Natural killer cell treated with Interleukin-12 subunit alpha and Interleukin-12 subunit beta and Interleukin-15 and Interleukin-18, amount 100 ng/mL, for 72 hours (primary cell): ENCODE measurements at places on chromosomes 6 and 20.

DNA sequence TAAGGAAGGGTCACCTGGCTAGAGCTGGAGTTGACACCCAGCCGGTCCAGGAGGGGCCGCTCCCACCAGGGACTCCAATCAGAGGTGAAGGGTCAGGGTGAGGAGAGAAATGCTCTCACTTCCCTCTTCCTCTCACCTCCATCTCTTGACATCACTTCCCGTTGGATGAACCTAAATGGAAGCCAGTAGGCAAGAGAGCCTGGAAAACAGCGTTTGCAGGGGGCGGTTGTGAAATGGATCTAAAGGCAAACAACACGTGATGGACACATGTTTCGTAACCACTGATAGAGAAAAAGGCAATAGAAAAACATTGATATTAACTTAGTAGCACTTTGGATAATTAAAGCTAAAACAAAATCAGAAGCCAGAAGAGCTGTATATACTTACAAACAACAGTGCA lies 105.6 kb upstream of the FOXA2 start:
- DNase-seq: no peak

DNA sequence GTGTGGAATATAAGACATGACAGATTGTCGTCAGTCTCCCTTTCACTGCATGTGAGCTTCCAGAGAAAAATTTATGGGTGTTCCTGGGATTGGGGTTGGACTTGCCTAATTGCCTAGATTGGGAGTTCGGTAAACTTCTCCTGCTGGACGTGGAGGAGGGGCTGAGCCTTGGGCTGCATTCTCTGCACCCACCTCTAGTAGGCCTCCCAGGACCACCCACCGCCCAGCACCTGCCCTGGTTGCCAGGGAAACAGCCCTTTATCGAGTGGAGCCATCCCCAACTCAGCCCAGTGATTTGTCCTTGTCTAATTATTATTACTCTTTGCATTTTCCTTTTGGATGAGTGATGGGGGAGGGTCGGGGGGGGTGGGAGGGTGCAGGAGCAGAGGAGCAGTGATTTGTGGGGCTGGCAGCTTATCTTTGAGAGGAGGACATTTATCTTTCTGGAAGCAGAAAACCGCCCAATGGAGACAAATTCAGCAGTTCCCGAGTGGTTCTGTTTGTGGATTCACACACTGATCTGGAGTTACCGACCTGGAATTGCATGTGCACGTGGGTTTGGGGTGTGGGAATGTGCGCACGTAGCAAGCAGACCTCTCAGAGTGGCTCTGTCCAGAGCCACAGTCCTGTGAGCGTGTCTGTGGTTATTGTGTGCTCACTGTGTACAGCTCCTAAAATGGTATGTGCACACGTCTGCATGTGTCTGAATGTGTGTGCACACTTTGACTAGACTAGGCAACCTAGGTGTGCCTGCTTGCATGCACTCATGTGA lies 104.5 kb downstream of the DHX35 start:
- no peak for DNase-seq

- no peak for DNase-seq
Observed at GRCh38 chr20:52621401-52621800, 350.8 kb upstream of the TSHZ2 start.

DNA sequence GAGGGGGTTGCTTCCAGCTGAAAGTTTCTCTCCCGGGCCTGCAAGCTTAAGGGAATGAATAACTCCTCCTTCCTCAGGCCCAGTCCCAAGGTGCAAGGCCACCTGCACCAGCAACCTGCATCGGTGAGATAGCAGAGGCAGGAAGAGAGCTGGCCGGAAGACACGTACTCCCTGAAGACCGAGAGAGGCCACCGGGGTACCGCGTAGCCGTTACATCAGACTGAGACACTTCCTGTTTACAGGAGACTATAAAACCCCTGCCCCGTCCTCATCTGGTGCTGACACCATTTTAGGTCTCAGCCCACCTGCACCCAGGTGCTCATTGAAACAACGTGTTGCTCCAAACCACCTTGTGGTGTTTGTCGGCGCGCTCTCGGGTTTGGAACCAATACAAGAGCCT lies 60.5 kb upstream of the PRND start:
- no peak for DNase-seq

GRCh38 chr6:6834356-6835222 lies 246.1 kb downstream of the LY86 start:
- no peak for DNase-seq

DNA sequence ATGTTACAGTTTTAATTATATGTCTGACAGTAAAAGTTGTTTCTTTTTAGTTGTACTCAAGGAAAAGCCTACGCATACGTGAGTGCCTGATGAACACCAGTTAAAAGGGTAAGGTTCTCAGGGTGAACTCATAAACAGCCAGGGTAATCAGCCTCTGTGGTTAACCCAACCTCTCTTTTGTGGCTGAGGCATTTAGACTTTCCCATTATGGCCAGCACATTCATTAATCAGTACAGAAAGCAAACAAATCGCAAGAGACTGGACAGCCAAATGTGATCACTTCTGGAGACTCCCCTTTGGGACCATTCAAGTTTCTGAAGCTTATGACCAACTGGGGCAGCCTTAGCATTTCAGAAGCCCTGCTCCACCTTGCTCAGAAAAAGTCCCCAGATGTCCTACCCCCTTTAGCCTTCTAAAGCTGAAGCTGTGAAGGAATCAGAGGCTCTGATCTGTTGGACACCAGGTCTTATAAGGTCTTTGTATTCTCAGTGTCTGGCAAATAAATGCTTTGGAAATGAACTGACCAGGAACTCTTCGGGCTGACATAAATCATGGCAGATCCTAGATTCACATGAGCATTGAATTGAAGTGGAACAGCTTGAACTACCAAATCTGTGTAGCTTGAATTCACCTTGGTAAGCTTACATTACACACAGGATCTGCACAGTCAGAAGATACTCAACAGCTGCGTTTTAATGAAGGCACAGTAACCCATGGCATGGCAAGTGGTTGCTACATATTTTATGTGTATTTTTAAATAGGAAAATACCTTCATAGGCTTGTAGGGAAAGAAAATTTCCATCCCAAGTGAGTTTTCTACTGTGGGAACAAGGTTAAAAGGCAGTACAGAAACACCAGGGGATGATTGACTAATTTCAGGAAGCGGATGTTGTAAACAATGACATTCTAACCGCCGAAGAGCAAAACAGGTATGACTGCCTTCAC lies 18.7 kb downstream of the IL20RA start:
- no peak for DNase-seq

DNA sequence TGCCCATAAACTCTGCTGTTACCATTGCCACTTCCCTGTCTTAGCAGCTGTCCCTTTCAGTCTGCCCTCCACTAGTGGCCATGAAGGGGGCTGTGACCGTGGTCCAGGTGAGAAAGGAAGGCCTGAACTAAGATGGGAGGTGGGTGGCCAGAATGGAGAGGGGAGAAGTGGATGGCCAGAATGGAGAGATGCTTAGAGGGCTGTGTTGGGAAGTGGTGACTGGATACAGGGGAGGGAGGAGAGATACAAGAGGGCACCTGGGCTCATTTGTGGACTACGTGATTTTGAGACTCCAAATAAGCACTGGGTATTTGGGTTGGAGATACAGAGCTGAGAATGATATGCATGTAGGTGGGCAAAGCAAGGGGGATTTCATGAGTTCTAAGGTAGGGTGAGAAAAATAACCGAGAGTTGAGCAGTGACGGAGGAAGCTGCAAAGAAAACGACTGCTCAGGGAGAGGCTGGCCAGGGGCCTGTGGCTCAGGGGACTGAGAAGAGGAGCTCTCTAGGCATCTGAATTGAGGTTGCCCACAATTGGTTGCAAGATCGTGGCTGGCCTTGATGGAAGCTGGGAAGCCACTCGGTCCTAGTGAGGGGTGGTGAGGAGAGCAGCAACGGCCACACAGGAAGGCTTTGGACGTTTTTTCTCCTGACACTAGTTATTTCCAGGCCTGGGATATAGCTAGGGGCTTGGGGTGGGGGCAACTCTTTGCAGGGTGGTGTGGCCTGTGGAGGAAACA lies 36.9 kb downstream of the PANK2 start:
- no peak for DNase-seq

GRCh38 chr6:95804847-95805541 lies 210.8 kb upstream of the FUT9 start:
- no peak for DNase-seq

- no peak for DNase-seq
Observed at GRCh38 chr6:56913285-56914074, 41.4 kb upstream of the BEND6 start.

- DNase-seq: no peak
Observed at GRCh38 chr20:2585811-2586210, 49.4 kb downstream of the TMC2 start.

- DNase-seq: no peak
Observed at GRCh38 chr6:155762649-155763048, 307.0 kb upstream of the NOX3 start.

DNA sequence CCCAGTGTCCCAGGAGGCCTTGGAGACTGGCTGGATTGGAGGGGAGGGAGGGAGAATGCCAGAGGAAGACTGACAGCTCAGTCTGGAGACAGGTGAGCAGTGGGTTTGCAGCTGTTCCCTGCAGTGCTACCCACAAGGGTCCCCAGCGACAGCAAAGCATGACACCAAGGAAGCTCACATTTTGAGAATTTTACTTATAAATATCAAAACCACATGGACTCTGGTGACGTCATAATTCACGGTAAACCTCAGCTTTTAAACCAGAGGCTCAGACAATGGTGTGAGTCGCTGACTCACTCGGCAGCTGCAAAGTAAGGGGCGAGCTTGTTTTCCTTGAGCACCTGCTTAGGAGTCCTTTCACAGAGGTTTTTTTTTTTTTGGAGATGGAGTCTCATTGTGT lies 65.2 kb downstream of the THBS2 start:
- DNase-seq: no peak

DNA sequence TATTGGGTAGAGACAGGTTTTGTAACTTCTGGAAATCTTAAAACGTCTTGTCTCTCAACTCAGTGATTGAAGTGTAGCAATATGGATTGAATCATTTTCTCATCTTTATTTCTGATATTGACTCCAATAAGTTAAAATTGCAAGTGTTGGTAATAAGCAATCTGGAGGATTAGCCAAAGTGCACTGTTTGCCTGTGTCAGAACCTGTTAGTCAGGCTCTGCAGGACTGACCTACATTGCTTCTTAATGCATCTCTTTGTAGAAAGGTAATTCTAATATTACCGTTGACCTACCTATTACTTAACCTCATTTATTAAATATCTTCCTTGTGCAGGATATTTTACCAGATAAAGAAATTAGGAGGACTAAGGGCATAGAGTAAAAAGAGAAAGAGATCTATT lies 484.0 kb upstream of the CITED2 start:
- DNase-seq: no peak

GRCh38 chr6:138609801-138610430 lies 110.6 kb upstream of the NHSL1 start:
- no peak for DNase-seq

DNA sequence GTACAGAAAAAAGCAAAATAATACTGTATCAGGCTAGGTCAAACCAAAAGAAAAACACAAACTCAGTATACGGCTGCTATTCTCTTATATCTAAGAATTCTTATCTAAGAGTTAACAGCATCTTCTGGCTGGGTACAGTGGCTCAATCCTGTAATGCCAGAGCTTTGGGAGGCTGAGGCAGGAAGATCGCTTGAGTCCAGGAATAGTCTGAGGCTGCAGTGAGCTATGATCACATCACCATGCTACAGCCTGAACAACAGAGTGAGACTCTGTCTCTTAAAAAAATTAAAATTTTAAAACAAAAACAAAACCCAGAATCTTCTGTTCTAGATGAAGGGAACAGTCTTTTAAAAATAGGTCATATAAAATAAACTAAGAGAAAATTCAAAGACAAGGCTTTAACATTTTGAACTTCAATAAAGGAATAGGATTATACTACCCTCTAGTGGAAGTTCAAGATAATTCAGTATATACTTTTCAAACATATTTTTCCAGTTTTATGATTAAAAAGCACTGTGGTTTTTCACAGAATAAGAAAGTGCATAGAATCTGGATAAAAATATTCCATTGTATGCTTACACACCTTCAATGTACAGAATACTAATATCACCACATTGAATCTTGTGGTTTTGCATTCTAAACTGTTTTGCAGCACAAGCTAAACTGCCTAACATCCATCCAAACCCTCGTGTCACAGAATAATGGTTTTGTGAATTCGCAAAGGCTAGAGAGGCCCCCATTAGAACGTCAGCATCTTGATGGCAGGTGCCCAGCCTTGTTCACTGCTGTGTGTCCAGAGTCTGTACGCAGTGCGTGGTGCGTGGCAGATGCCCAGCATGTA lies 39.3 kb downstream of the DTNBP1 start:
- DNase-seq: no peak

GRCh38 chr6:71602385-71603007 lies 283.9 kb upstream of the RIMS1 start:
- no peak for DNase-seq

DNA sequence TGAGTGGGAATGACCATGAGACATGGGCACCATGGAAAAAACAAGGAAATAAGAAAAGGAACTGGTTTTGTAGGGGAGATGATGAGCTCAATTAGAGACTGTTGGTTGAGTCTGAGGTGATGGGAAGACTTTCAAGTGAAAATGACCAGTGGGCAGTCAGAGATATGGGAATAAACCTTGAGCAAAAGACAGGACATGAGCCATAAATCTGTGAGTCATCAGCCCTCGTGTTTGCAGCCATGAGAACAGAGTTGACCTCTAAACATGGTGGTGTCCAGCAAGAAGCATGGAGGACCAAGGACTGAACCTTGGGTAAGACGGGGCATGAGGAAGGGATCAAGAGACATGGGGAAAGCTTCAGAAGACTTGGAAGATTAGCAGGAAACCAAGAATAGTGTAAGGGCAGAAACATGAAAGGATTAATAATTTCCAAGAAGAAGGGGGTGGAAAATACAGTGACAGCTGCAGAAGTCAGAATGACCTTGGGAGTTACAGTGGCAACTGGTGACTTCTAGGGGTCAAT lies 280.6 kb upstream of the PRDM1 start:
- DNase-seq: no peak

- no peak for DNase-seq
Observed at GRCh38 chr6:36070252-36070651, 42.6 kb downstream of the MAPK14 start.

GRCh38 chr20:31758991-31759390 lies 19.9 kb downstream of the TPX2 start:
- no peak for DNase-seq

DNA sequence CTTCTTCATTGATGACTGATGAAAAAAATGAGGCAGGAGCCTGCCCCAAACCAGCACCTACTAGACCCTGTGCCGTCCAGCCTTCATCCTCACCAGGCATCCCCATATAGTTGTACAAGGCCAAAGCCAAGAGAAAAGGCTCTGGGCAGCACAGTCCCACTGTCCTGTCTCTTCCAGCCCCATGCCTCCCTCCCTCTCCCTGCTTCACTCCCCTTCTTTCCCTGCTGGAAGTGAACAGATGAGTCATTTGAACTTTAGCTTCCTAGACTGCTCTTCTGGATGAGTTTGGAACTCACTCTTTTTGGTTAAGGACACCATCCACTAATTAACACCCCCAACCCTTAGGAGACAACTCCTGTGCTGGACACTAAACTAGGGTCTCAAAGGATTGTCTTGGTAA lies 235.2 kb downstream of the LRFN2 start:
- DNase-seq: no peak

DNA sequence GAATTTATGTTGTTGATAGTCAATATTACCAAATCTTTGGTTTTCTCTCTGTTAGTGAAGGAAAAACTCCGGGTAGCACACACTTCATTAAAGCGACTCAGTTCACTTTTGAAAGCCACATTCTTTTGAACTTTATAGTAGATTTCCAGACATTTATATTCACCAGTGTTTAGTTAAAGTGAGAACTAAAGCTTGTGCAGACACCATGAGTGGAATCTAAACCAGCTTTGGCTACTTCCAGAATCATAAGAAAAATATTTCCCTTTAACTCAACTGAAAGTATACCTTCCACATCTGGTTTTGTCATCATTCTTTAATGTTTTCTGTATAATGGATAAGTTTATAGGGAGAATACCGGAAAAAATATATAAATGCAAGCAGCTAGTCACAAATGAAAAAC lies 92.1 kb upstream of the COL21A1 start:
- DNase-seq: no peak
